CD4-positive, alpha-beta memory T cell (primary cell): ENCODE measurements at places on chromosomes 1 and 21. TPM values are rescaled to one million over a fixed set of nuclear protein-coding genes. Genes with fewer than 3 reads are reported as not detected.

Gene CFAP57
- total RNA-seq, result not detected

DNA sequence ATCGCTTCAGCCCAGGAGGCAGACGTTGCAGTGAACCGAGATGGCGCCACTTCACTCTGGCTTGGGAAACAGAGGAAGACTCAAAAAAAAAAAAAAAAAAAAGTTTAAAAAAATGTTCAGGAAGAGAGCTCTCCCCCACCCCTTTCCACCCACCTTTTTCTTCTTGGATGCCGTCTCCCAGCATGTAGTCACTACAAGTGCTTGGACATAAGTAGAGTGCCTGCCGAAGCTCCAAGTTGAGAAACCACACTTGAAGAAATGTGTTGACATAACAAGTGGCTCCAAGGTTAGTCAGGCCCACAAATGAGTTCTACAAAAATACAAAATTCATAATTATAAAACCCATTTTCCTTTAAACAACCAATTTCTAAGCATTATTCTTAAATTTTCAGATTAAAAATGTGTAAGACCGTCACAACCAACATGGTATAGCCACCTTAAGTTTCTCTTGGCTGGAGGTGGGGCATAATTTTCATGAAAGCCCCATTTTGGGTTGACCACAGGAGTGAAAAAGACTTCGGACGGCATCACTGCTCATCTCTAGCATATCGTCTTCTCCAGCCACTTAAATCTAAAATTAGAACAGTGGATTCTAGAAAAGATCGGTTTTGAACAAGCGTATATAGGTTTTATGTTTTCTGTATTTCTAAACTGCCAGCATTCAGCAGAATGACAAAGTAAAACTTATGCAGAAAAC lies 26.4 kb downstream of the USP48 start:
- DNase-seq, result no peak
- no peaks in the 10 kb centered on the region for H3K27me3 ChIP-seq
- peaks cover 27% of the 10 kb centered on the region for H3K36me3 ChIP-seq
- H3K27ac ChIP-seq, result no peak overlapping the region
- H3K4me3 ChIP-seq, result no peak overlapping the region

DNA sequence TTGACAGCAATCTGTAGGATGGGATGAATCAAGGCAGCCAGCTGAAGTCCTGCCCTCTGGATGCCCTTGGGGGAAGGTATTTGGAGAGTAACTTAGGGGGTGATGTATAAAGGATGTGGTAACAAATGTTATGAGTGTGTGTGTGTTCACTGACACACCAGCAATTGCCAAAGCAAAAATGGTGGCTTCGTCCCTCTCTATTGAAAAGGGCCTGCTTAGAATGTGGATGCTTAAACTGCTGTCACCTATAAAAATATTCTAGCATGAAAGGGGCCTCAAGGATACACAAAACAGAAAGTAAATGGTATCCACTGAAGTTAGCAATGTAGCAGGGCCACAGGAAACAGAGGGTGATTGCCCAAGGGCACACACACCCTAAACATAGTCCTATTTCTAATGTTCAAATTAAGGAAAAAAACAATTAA lies 15.1 kb upstream of the AIM2 start:
- peaks cover 7% of the 10 kb centered on the region for H3K4me1 ChIP-seq
- no peak overlapping the region for H3K27ac ChIP-seq
- no peaks in the 10 kb centered on the region for H3K27me3 ChIP-seq
- H3K36me3 ChIP-seq, result no peaks in the 10 kb centered on the region
- DNase-seq, result no peak

DNA sequence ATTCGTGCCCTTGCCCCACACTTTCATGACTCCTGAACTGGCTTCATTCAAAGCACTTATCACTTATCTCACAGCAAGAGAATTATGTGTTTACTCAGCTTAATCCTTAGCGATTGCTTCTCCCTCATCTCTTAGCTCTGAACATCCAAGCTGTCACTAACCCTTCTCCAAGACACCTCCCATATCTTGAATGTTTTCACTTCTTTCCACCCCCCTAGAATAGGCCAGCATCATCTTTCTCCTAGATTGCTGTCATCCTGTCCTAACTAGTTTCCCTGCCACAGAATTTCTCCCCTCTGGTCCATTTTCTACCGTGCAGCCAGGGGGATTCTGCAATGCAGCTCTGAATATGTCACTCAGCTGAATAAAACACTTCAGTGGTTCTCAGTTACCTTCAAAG lies 68.6 kb upstream of the SPATA6 start:
- H3K4me3 ChIP-seq, result no peak overlapping the region
- H3K4me1 ChIP-seq, result no peaks in the 10 kb centered on the region
- no peak for DNase-seq
- no peak overlapping the region for H3K27ac ChIP-seq

- no peak overlapping the region for H3K27ac ChIP-seq
- no peak for DNase-seq
- H3K4me1 ChIP-seq, result no peaks in the 10 kb centered on the region
Observed at GRCh38 chr1:177077006-177077405, 87.5 kb downstream of the ASTN1 start.

DNA sequence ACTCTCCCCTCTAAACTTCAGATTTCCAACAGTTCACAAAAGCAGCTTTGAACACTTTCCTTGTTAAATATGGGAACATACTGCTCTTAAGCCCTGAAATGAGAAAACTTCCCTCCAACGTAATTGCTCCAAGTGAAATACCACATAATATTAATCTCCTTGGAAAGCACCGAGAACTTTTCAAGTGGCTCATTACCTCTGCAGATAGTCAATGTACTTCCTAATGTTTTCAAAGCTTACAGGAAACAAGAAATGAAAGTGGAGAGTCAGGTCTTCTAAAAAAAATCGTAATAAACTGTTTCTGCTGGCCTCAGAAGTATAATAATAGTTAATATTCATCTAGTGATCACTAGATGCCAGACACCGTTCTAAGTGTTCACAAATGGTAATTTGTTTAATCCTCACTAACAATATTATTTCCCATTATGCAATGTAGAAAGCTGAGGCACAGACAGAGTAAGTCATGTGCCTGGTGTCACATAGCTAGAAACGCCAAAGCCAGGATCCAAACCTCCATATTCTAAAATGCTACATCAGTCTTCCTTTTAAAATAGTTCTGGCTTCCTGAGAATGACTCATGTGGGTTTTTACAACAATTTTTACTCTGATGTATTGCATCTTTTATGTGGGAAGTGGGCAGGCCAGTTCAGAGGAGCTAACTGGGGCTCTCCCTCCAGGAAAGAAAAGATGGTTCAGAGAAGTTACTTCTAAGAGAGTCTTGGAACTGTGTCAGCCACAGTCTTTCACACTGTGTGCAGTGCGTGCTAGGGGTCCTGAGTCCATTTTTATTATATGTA lies 177.2 kb downstream of the PLPPR4 start:
- no peaks in the 10 kb centered on the region for H3K36me3 ChIP-seq
- no peaks in the 10 kb centered on the region for H3K4me1 ChIP-seq
- no peak overlapping the region for H3K27ac ChIP-seq
- H3K4me3 ChIP-seq, result no peak overlapping the region
- H3K27me3 ChIP-seq, result no peaks in the 10 kb centered on the region
- no peak for DNase-seq

GRCh38 chr1:51336711-51337110 lies 6.3 kb upstream of the TTC39A start:
- no peaks in the 10 kb centered on the region for H3K4me1 ChIP-seq
- no peaks in the 10 kb centered on the region for H3K36me3 ChIP-seq
- H3K4me3 ChIP-seq, result no peak overlapping the region
- DNase-seq, result no peak

DNA sequence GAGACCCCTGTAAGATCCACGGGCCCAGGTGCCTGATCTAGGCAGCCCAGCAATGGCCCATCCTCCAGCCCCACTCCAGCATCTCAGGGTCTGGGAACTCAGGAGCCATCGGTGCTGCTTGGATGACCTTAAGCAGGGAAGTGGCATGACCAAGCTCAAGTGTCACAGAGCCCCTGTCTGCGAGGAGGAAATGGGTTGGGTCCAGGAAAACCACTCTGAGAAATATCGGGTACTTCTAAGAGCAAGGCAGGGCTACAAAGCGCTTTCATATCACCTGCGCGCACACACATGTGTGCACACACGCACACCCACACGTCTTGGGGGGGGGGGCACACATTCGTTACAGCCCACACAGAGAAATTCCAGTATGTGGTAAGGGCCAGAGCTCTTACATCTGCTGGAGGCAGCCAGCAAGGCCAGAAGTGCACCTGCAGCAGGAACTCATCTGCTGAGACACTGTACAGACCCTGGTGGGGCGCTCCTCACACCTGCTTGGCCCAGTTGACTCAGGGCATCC lies 32.6 kb upstream of the SPOCD1 start:
- H3K4me3 ChIP-seq, result peak overlapping the region; percentile 7
- peaks cover 48% of the 10 kb centered on the region for H3K4me1 ChIP-seq
- DNase-seq, result peak; percentile 66
- no peaks in the 10 kb centered on the region for H3K36me3 ChIP-seq
